Fibroblast of skin of abdomen (primary cell): ENCODE measurements at places on chromosomes 1 and 21.

DNA sequence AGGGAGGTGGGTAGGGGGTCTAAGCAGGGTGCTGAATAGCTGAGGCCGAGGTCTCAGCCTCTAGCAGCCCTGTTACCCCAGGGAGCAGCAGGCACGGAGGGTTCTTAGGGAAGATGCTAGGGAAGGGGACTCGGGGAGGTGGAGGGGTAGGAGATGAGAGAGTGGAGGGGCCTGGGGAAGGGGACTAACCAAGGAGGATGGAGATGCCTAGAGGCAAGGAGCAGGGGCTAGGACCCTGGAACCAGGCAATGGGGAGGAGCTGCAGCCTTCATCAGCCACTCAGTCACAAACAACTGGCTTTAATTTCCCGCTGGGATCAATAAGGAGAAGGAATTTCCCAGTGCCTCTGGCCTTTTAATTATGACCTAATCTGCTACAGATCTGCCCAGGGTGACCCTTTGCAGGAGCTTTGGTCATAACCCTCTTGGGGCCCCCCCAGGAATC, 2.9 kb upstream of the CRABP2 start:
- DNase-seq, result peak; percentile 54

DNA sequence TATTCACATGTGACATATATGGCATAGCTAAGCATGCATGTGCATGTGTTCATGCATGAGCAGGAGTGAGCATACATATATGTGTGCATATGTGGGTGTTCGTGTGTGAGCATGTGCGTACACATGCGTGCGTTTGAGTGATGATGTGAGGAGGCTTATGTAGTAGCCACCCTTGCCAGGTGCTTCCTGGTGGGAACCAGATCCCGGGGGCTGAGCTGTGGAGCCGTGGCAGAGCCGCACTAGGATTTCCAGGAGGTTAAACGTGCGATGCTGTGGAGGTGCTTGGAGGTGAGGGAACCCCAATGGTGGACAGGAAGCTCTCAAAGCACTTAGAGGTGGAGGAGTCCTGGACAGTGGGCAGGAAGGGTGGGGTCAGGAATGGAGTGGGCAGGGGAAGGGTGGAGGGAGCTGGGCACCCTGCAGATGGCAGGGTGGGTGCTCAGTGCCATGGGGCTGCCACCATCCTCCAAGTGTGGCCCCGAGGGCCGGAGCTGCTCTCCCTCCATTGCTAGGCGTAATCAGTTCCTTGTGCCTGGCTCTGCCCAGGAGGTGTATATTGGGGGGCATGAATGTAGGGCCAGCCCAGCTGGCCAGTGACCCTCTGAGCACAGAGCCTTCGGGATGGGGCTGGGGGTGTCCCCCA, 48.5 kb downstream of the COL18A1 start:
- DNase-seq, result no peak

DNA sequence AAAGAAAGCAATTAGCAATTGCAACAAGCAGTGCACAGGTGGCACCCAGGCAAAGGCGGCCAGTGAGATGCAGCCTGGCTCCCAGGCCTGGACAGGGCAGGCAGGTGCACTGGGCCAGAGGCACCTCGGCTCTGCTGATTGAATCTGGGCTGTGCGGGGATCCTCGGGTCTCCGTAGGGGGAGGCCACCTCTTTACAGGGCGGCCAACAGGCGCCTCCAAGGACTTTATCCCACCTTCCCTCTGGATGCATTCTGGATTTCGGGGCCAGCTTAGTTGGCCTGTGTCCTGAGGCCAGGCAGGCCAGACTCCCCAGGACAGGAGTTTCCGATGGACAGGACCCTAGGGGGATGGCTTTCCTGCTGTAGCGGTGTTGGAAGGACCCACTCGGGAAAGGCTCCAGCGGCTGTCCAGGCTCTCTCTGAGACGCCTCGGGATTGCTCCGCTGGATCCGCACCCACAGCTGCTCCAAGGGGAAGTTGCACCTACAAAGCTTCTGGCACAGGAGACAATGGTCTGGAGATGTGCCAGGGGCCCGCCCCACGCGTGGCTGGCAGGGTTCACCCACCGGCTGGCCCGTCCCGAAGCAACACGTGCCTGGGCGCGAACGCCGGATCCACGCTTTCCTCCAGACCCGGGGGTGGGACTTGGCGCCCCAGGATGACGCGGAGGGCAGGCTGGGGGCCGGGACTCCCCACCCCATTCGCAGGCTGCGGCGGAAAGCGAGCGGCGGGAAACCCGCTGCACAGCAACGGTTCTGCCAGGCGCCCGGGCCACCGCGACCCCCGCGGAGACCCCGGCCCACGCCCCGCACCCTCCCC, 810 bp downstream of the SLC19A1 start:
- peak; percentile 52 for DNase-seq

DNA sequence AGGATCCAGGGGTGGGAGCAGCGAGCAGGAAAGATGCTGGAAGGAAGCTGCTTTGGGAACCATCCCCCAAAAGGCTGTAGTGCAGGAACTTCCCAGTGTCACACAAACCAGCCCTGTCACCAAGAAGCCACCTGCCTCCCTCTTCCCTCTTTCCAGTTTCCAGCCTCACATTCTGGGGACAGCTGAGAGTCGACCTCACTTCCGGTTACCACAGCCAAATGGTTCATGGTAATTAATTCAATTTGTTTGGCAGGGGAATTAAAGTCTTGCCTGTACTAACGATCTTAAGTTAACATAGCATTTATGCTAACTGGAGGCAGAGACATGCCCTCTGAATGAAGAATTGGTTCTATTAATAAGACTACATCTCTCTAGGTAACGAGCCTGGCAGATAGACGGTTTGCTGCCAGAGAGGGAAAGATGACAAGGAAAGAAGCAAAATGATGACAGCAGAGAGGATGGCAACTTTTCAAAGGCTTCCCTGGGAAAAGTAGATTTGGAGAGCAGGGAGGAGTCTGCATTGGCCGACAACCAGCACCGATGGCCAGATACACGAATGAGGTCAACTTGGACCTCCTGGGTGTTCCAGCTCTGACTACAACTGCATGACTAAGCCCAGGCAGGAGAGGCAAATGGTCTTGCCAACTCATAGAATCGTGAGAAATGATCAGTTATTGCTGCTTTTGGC, 64.1 kb downstream of the TMCO4 start:
- DNase-seq, result peak; percentile 88

DNA sequence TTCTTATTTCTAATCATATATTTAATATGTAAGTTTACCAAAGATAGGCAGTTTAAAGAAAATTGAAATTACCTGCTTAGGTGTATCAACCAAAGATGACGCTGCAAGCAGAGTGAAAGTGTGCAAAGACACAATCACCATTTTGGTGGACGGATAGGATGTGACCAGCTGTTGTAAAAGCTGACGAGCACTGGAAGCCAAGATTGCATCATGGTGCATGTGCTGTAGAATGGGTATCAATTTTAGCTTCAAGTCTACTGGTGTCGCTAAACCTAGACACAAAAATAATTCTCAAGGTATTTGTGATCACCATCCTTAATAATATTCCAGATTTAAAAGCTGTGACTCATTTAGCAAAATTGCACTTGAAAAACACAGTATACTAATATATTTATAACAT, 28.2 kb downstream of the INTS7 start:
- DNase-seq, result no peak

DNA sequence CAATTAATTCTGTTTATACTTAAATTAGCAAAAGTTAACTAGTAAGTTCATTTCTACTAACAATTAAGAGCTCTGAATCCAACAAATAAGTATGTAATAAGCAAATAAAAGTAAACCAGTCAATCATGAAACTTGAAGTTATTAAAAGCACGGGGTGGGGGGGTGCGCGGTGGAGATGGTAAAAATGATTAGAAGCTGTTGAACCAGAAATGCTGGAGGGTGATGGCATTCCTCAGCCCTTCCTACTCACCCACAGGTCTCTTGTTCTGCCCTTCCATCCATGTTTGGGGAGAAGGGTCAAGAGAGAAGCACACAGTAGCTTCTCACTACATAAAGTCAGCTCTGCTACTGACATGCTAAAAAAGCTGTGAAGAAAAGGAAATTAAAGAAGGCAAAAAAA, 63.5 kb downstream of the AKT3 start:
- DNase-seq, result no peak

GRCh38 chr1:115224636-115225035, 113.4 kb downstream of the NGF start:
- DNase-seq, result no peak

GRCh38 chr1:82269431-82269830, 468.7 kb downstream of the ADGRL2 start:
- peak; percentile 54 for DNase-seq

- no peak for DNase-seq
Observed at GRCh38 chr1:242318140-242318539, 206.4 kb downstream of the PLD5 start.

GRCh38 chr1:212040629-212041412, 5.3 kb downstream of the DTL start:
- no peak for DNase-seq

DNA sequence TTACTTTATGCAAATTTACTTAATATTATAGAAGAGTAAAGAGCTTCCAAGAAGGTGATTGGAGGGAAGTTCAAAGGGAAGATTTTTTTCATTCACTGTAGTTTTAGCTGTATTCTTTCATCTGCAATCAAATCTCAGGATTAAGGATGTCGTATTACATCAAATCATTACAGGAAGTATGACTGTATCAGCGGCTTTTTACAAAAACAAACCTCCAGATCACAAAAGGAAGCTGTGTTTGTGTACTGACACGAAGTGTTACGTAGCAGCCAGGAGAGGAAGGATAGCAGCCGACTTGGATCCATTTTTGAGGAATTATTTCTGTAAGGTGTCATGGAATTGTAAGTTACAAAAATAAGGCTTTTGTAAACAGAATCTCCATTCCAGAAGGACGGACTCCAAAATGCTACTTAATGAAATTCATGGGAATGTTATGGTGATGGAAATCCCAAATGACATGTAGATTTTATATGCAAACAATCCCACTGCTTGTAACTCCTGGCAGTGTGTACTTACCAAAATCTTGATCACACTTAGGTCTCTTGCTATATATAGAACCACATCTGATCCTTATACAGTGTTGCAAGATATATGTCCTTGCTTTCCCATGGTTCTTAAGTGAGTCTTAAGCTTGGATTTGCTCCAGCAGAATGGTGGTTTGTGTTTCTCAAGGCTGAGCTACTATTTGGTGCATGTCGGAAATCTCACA, 49.8 kb downstream of the KCNJ15 start:
- DNase-seq, result peak; percentile 99

GRCh38 chr1:117919376-117919775, 10.0 kb downstream of the GDAP2 start:
- peak; percentile 4 for DNase-seq

DNA sequence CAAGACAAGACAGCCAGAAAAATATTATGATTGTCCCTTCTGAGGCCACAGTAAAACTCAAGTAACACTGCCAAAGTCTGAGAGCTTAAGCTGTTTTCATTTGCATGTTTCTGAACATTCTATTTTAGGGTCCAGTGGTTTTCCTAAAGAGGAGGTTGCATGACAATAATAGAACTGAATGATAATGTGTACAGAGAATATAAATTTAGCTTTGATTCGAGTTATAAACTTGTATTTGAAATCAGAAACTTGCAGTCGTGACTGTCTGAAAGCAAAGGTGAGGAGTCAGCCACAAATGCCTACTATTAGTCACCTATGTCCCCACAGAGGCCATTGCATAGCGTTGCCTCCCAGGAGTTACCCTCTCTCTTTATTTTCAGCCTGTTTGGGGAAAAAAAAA, 363.1 kb upstream of the ADGRL2 start:
- DNase-seq, result no peak

DNA sequence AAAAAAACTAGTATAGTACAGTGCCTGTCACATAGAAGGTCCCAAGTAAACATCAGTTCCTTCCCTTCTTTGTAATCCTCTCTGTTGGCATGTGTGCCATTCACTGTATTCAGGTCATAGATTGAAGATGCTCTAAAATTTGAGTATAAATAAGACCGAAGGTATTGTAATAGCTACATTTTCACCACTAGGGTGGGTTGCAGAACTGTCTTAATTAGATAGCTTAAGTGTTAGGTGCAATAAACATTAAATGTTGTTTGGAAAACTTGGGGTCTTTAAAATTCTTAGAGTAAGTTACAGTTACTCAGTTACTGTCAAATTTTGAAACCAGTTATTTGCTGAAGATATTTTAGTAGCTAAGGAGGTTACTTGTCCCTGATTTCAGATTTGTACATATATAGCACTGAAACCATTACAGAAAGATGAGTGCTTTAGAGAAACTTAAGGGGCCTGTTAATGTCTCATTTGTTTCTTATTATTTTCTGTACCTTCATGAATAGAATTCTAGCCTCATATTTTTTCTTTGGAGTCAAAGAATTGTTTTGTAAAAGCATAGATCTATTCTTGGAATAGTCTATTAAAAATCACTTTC, 24.3 kb downstream of the PER3 start:
- peak; percentile 14 for DNase-seq

DNA sequence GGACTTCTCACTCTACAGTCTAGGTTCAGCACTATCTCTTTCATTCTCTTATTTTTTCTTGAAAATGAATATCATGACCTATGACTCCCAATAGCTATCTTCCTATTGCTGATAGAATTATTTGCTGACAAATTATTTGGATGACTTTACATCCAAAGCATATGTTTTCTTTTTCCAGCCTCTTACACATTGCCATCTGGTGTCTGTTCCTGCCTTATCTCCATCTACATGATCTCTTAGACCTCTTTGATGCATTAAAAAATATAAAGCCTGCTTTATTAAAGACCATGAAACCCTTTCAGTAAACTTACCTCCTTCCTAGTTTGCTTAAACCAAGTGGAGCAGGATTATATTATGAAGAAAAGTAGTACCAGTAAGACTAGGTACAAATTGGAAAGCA, 700.9 kb upstream of the CXADR start:
- no peak for DNase-seq

DNA sequence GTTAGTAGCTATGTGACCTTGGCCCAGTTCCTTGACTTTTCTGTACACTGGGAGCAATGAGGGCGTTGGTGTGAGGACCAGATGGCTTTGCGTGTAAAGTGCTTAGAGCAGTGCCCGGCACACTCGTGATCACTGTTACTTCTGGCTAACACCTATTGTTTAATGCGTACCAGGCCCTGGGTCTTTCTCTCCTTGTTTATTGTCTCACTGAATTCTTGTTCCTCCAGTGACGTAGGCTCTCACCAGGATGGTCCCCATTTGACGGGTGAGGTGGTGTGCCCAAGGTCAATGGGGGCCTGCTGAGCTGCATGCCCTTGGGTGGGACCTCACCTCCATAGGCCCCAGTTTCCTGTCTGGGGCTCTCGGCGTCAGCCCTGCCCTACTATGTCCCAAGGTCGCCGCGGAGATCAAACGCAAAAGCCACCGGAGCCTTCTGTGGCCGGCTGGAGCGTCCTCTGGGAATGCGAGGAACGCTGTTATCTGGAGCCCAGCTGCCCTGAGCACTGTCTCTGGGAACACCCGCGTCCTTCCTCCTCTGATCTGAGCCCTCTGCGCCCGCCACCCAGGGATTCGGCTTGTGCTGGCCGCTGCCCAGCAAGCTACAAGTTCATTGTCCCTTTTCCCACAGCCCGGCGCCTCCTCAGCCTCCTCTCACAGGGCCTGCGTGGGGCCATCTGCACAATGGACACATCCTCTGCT, 28.9 kb downstream of the ALPL start:
- DNase-seq, result no peak

DNA sequence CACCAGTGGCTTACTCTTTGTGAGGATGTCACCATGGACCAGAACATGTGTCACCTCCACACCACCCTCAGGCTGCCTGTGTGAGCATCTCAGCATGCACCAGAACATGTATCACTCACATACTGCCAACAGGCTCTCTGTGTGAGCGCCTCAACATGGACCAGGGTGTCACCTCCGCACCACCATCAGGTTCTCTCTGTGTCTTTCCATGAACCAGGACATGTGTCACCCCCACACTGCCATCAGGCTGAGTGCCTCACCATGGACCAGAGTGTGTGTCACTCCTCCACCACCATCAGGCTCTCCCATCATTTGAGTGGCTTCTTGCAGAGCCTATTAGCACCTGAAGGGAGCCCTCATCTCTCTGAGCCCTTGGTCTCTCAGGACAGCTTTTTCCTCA, 125.2 kb downstream of the ZNF648 start:
- DNase-seq, result no peak
